Suprapubic skin (tissue), 4 donors: ENCODE measurements at places on chromosomes 4 and X.

DNA sequence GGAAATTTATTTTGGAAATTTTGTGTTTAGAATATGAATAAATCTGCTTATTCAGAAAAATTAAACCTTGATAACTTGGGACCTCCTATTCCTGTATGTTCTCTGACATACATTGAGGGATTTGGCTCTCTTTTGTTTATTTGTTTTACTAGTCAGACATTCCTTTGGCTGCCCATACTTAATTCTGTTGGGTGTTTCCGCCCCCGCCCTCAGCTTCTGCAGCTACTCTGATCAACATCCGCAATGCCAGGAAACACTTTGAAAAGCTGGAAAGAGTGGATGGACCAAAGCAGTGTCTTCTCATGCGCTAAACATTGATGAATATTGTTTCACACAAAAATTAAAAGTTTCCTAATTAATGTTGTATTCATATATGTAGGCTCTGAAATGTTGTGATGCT lies 40.5 kb downstream of the RRAGB start:
- DNase-seq: no peak

GRCh38 chr4:100843910-100844309 lies 326.1 kb upstream of the EMCN start:
- DNase-seq: no peak

DNA sequence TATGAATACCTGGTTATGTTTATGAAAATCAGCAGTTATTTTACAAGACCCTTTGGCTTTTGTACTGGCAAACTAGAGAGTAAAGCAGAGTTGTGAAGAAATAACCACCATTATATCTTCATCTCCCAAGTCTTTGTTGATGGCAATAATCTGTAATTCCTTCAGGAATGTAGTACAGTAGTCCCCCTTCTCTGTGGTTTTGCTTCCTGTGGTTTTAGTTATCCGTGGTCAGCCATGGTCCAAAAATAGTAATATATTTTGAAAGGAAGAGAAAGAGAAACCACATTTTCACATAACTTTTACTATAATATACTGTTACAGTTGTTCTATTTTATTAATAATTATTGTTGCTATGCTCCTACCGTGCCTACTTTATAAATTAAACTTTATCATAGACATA lies 27.8 kb downstream of the BANK1 start:
- no peak for DNase-seq

- no peak for DNase-seq
Measured at GRCh38 chr4:153725136-153725830, 34.5 kb downstream of the RNF175 start.

DNA sequence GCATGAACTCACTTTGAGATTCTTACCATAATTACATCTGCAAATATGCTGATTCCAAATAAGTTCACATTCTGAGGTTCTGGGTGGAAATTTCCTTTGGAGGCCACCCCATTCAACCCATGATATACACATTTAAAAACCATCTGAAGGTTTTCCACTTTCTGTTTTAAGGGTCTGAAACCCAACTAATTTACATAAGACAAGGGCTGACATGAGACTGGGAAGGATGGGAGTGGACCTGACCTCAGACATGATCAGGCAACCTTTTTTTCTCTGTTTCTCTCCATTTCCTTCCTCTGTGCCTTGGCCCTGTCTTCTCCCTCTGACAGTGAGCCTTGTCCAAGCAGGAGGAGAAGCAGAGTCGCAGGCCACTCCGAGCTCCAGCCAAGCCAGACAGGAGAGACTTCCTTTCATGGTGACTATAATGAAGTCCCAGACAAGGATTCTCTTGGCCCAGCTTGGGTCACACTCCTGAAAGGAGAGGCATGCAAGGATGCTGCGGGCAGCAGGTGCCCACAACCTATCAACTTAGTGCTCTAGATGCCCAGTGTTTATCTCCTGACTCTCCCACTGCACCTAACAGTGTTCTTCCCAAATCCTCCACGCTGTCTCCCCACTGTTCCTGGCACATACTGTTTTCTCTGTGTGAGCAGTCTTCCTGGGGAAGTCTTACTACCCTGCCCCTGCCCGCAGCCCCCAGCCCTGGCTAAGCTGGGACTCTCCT lies 39.9 kb downstream of the MSX1 start:
- no peak for DNase-seq
